Activated CD4-positive, alpha-beta memory T cell treated with anti-CD3 and anti-CD28 coated beads, Interleukin-2, amount 10 ng/mL, durations not matched to agents 7 days and 5 days (primary cell): ENCODE measurements at places on chromosomes 7 and 10.

DNA sequence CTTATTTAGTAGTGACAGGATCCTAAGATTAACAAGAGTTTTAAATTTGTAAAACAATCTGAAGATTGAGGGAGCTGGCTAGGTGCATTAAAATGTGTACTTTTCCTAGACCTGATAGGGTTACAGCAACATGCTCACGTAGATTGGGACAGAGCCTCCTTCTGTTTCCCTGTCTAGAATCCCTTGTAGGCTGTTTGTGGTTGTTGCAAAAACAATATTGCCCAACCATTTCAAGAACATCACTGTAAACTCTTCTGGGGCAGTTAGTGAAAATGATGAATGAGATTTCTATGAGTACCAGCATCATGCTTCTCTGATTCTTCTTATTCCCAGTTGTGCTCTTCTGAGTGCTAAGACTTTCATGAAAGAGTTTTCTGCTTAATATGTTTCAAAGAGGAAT, 14.7 kb upstream of the CPED1 start:
- DNase-seq = no peak

DNA sequence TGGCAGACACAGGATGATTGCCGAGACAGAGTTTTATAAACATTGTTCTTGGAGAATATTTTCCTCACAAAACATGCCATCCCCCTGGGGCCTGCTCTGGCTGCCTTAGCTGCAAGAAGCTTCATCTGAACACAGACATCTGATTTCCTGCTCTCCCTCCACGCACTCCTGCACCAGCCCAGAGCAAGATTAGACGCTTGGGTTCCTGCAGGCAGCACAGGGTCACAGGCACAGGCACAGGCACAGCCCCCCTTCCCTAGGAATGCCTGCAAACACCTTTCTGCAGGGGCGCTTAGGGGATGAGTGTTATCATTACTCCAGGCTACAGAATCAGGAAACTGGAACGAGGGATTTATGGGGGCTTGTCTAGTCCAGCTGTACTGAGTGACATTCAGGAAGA, 450.3 kb downstream of the GRID1 start:
- DNase-seq = no peak

- no peak for DNase-seq
These were observed 23.8 kb upstream of the RBM20 start for GRCh38 chr10:110620398-110620719.

GRCh38 chr10:88983206-88983605, 7.4 kb upstream of the FAS start:
- DNase-seq = no peak

- DNase-seq = no peak
These were observed 5.0 kb upstream of the TRUB1 start for GRCh38 chr10:114932945-114933344.
